Vagina (tissue), 2 donors: ENCODE measurements at places on chromosomes 11 and 22. TPM values are rescaled to one million over a fixed set of nuclear protein-coding genes. Genes with fewer than 3 reads are reported as not detected.

Gene LMNTD2
- total RNA-seq = 1.7 TPM

DNA sequence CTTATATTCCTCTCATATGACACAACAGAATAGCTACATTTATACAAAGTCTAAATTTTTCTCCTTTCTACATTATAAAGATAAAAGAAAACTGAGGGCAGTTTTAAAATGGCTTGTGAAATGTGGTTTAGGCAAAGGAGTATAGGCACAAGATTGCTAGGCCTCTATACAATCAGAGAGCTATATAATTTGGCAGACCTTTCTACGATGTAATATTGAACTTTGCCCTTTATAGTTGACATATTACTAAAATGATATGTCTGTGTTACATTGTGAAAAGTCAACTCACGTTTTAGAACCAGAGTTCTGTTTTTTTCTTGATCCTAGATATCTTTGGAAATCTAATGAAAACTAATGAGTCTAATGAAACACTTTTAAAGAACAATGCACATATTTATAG, 430.2 kb downstream of the DLG2 start:
- no peak overlapping the region for H3K27ac ChIP-seq
- H3K27me3 ChIP-seq = no peaks in the 10 kb centered on the region
- H3K4me1 ChIP-seq = no peaks in the 10 kb centered on the region
- no peak overlapping the region for H3K4me3 ChIP-seq
- DNase-seq = no peak

GRCh38 chr11:134478176-134478575, 66.1 kb upstream of the B3GAT1 start:
- no peak overlapping the region for H3K4me3 ChIP-seq
- no peak overlapping the region for H3K27ac ChIP-seq
- no peaks in the 10 kb centered on the region for H3K36me3 ChIP-seq
- H3K27me3 ChIP-seq = no peaks in the 10 kb centered on the region

GRCh38 chr11:35619116-35619854, 1.0 kb downstream of the FJX1 start:
- peak overlapping the region; percentile 84 for H3K27ac ChIP-seq
- peaks cover 30% of the 10 kb centered on the region for H3K4me1 ChIP-seq
- no peak for DNase-seq
- peak overlapping the region; percentile 53 for H3K4me3 ChIP-seq
- no peaks in the 10 kb centered on the region for H3K27me3 ChIP-seq

GRCh38 chr11:11464555-11464954, 111.5 kb upstream of the CSNK2A3 start:
- peaks cover 11% of the 10 kb centered on the region for H3K4me1 ChIP-seq
- no peak for DNase-seq
- H3K4me3 ChIP-seq = no peak overlapping the region

Gene POTEH
- not detected for total RNA-seq

- H3K27me3 ChIP-seq = no peaks in the 10 kb centered on the region
- H3K4me3 ChIP-seq = no peak overlapping the region
- no peaks in the 10 kb centered on the region for H3K36me3 ChIP-seq
- H3K27ac ChIP-seq = no peak overlapping the region
- H3K4me1 ChIP-seq = peaks cover under 1% of the 10 kb centered on the region
Observed at GRCh38 chr22:50569041-50569459, 6.3 kb upstream of the SYCE3 start.

DNA sequence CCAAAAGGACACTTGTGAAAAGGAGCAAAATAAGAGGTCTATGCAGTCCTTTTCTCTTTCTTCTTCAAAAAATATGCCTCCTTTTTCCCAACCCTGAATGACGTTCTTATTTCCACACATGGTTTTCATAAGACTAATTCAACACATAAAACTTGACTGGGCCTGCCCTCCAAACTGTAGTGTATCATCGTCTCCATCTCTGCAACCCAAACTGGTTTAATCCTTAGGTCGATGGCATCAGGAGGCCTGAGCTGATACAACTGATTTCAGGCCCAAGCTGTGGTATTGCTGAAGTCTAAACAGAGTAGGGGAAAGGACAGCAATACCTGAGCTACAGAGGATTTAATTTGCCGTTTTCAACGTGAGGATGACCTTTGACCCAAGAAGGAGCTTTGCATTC, 130.0 kb upstream of the MTNR1B start:
- H3K4me1 ChIP-seq = peaks cover 8% of the 10 kb centered on the region
- H3K4me3 ChIP-seq = no peak overlapping the region
- no peaks in the 10 kb centered on the region for H3K36me3 ChIP-seq

Gene ALG9
- 31.7 TPM for total RNA-seq

Gene NXPE1
- total RNA-seq = not detected

Gene CELSR1
- 32.9 TPM for total RNA-seq

Gene BRSK2
- total RNA-seq = 3.9 TPM

DNA sequence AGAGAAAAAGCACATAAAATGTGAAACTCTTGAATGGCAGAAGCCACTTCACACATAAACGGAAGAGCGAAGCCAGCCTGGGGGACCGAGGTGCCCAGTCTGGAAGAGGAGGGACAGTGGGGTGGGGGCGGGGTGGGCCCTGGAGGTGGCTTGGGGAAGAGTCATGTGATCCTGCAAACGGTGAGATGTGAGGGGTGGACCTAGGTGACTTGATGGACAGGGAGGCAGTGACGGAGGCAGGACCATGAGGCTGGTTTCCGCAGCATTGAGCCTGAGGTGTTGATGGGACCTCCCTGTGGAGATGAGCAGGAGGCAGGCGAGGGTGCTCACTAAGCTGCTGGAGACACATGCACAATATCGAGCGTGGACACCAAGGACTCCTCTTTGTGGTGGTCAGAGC, 16.8 kb downstream of the ZDHHC24 start:
- H3K4me1 ChIP-seq = no peaks in the 10 kb centered on the region
- no peak for DNase-seq
- no peak overlapping the region for H3K27ac ChIP-seq
- no peaks in the 10 kb centered on the region for H3K36me3 ChIP-seq
- no peak overlapping the region for H3K4me3 ChIP-seq

GRCh38 chr11:2391181-2391975, 9.2 kb upstream of the TSSC4 start:
- no peak for DNase-seq
- no peaks in the 10 kb centered on the region for H3K27me3 ChIP-seq
- no peak overlapping the region for H3K4me3 ChIP-seq
- peaks cover 39% of the 10 kb centered on the region for H3K36me3 ChIP-seq
- peak overlapping the region; percentile 81 for H3K27ac ChIP-seq
- H3K4me1 ChIP-seq = peaks cover 65% of the 10 kb centered on the region

Gene CDC42EP2
- total RNA-seq = 27.7 TPM
